ENCODE measurements at places on chromosomes 1 and 21. TPM values are rescaled to one million over a fixed set of nuclear protein-coding genes. Genes with fewer than 3 reads are reported as not detected.
A peak's percentile ranks its signal among the peaks of the same experiment; 100 is the strongest.

- peak; percentile 99 for DNase-seq
These were observed at the start of gene AGTRAP for GRCh38 chr1:11735854-11736745. Gene AGTRAP, plus strand, starts transcription at chr1:11736136. Its CDS starts 73 bp downstream, at chr1:11736209.

GRCh38 chr1:167638064-167638463 lies 8.0 kb downstream of the RCSD1 start:
- no peak for DNase-seq

- peak; percentile 96 for DNase-seq
These were observed at the start of gene MX1 for GRCh38 chr21:41425954-41426675. Gene MX1, plus strand, starts transcription at chr21:41426239. Its CDS starts 5,832 bp downstream, at chr21:41432071.

CD1E gene
- total RNA-seq: not detected

GJA8 gene
- not detected for total RNA-seq

GJA9 gene
- not detected for total RNA-seq
